NCI-H2081 treated with DMSO at 0.1 percent for 48 hours (cell line): ENCODE measurements at places on chromosomes 2 and 18.

DNA sequence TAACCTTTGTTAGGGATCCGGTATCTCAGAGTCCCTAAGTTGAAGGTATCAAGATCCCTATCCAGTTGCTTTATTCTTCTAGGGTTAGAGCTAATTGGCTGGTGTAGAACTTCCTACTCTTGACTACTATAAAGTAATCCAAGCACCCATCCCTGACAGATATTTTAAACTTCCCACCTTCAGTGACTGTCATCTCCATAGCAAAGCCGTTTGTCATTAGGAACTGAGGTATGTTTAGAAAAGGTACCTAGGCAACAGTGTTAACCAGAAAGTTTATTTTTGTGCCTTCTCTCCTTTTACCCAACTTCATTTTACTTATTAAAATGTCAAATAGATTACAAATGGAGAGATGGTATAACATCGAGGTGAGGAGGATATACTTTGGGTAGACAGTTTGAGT lies 4.5 kb downstream of the FAM117B start:
- DNase-seq: no peak

DNA sequence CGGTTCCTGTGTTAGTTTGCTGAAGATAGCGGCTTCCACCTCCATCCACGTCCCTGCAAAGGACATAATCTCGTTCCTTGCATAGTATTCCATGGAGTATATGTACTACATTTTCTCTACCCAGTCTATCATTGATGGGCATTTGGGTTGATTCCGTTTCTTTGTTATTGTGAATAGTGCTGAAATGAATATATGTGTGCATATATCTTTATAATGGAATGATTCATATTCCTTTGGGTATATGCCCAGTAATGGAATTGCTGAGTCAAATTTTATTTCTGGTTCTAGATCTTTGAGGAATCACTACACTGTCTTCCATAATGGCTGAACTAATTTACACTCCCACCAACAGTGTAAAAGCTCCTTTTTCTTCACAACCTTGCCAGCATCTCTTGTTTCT lies 255.4 kb upstream of the CDH2 start:
- no peak for DNase-seq

GRCh38 chr2:110904116-110904778 lies 171.9 kb downstream of the ACOXL start:
- DNase-seq: no peak

- DNase-seq: no peak
Observed at GRCh38 chr2:170524828-170525565, 190.1 kb upstream of the SP5 start.

DNA sequence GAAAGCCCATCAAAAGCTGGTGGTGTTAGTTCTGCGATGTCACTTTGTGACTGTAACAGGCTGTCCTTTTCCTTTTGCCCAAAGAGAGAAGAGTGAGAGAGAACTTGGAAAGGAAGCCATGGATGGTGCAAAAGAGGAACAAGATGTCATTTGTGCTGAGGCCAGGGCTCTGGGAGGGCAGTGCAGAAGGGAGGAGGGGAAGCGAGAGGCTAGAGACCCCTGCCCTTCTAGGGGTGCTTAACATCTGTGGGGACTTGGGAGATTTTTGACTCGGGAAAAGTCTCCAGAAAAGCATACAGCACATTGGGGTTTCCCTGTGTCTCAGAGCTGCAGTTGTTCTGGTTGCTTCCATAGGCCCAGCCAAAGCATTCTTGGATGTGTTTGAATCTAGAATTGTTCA lies 49.6 kb downstream of the ZBTB7C start:
- DNase-seq: no peak

DNA sequence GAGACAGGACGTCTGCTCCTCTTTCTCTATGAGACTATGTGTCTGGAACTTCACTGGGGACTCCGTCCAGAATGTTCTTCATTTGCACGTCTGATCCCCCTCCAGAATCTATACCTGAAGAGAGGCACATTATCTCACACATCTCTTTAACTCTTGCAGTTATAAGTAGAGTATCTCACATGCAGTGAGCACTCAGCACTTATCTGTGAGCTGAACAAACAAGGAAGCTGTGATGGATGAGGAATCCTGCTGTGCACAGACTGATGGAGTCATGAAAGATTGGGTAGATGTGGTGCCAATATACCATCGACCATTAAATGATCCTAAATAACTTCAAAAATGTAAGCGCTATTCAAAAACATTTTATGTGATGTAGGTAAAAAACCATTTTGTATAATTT lies 888.3 kb upstream of the CELF4 start:
- no peak for DNase-seq

GRCh38 chr2:30250421-30250820 lies 19.1 kb downstream of the LBH start:
- no peak for DNase-seq
